ENCODE measurements at places on chromosomes 12 and 14.

DNA sequence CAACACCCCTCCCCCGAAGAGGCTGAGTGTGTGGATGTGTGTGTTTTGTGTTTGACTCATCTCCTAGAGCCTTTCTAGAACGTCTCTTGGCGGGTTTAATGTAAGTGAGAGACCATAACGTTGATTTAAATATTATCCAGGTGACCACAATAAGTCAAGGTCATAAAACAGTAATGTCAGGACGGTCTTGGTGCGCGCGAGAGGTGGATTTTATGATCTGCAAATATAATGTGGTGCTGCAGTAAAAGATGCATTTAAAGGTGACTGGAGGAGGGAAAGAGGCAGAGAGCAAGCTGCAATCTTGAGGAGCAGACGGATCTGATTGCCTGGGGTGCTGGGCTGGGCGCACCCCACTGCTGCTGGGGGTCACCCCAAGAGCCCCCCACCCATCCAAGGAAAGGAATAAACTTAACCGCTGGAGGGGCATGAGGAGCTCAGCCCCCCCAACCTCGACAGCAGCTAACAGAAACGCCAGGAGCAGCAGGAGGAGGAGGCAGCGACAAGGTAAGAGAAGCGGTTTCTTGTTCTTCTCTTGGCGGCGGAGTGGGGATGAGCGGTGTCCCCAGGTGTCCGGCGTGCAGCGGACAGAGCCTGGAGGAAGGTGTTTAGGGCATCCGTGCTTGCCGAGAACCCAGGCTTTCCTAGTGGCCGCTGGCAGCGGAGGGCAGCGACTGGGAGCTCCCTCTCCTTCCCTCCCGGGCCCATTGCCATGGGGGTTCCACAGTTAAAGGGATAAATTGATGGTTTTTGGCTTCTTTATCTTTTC, 5.5 kb downstream of the HOXC10 start:
- DNase-seq, result no peak

DNA sequence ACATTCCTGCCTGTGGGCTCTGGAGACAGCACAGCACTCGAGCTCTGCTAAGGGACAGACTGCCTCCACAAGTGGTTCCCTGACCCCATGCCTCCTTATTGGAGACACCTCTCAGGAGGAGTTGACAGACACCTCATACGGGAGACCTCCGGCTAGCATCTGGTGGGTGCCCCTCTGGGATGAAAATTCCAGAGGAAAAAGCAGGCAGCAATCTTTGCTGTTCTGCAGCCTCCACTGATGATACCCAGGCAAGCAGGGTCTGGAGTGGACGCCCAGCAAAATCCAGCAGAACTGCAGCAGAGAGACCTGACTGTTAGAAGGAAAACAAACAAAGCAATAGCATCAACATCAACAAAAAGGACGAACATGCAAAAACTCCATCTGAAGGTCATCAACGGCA, 639.4 kb downstream of the SLC16A7 start:
- no peak for DNase-seq

DNA sequence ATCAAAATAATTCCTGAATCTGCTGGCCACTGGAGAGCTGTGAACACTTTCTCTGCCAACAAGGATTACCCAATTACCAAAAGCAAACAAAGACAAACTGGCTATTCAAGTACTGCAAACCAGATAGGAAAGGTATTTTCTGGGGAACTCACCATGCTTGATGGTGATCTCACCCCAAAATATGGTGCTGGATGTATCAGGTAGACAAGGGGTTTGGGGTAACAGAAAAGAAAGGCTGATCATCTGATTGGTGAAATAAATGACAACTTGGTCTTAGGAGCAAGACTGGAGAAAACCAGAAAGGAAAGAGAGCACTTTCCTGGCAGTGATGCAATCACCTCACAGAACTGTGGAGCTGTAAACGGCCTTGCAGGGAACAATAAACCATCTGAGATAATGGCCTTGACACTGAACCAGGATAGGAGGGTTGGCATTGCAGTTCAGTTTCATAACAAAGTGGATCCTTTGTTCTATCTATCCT, 31.0 kb upstream of the NPFF start:
- DNase-seq, result no peak

GRCh38 chr12:112936264-112936663, 2.0 kb upstream of the OAS3 start:
- DNase-seq, result no peak

DNA sequence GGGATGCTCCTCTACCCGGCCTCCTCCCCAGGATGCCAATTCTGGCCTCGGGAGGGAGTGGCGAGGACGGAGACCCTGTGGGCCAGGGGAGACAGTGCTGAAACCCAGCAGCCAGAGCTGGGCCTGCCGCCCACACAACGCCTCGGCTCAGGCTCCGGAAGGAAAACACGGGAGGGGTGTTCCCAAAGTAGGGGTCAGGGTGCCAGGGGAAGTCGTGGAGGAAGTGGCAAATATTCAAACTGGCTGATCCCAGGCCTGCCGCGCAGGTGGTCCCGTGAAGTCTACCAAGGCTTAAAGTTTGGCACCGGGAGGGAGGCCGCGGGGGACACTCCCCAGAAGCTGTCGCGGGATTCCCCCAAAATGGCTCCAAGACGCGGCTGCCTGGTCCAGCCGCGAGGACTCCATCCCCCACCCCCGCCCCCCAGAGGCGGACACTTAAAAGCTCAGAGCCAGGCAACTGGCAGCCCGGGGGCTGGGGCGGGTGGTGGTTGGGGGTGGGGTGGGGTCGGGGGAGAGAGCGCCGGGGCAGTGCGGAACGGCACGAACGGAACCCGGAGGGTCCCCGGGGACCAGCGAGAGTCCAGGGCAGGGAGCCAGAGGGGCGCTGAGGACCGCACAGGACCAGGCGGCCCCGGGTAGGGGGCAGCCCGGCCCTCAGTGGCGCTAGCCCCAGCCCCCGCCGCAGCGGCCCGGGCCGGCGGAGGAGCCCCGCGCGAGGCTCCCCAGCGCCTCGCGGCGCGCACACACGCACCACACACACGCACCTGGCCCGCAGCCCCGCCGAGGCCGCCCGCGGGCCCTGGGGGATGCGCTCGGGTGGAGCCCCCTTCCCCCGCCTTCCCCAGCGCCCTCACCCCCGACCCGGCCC, 20.0 kb downstream of the BEGAIN start:
- no peak for DNase-seq

- DNase-seq, result no peak
Observed at GRCh38 chr14:69662636-69663299, 51.4 kb downstream of the SUSD6 start.

GRCh38 chr12:112997506-112997905, 19.2 kb downstream of the OAS2 start:
- DNase-seq, result no peak

GRCh38 chr12:100675432-100675831, 101.9 kb downstream of the GAS2L3 start:
- no peak for DNase-seq

Measured in stimulated activated CD8-positive, alpha-beta memory T cell treated with anti-CD3 and anti-CD28 coated beads, Interleukin-4, amount 100 ng/mL, for 1 hour (primary cell).